ENCODE measurements at places on chromosomes 13 and 19.

GRCh38 chr19:45273521-45273855 lies 22.4 kb downstream of the MARK4 start:
- DNase-seq, result no peak

GRCh38 chr19:44024900-44025216 lies 321 bp upstream of the ZNF222 start:
- DNase-seq, result no peak

- DNase-seq, result no peak
Observed at GRCh38 chr19:35140207-35140961, 1.8 kb downstream of the FXYD1 start.

DNA sequence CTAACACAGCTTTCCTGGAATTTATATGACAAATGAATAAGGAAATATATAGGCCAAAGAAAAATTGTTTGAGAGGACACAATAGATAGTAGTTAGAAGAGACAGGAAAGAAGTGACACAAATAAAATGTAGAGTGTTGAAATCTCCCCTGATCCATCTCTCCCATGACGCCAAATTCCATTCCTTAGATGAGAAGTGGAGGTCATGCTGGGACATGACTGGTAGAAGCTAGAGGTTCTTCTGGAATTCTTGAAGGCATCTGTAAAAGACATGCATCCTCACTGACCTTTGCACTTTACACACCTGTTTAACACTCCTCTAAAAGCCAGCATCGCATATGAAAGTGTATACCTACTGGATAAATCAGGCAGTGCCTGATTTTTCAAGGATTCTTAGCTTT lies 67.8 kb downstream of the DGKH start:
- DNase-seq, result no peak
